Dorsolateral prefrontal cortex (tissue), 122 donors: ENCODE measurements at places on chromosomes 12 and 14. TPM values are rescaled to one million over a fixed set of nuclear protein-coding genes. Genes with fewer than 3 reads are reported as not detected.

- no peak for DNase-seq
Observed at GRCh38 chr12:104568935-104569334, 112.2 kb downstream of the CHST11 start.

DNA sequence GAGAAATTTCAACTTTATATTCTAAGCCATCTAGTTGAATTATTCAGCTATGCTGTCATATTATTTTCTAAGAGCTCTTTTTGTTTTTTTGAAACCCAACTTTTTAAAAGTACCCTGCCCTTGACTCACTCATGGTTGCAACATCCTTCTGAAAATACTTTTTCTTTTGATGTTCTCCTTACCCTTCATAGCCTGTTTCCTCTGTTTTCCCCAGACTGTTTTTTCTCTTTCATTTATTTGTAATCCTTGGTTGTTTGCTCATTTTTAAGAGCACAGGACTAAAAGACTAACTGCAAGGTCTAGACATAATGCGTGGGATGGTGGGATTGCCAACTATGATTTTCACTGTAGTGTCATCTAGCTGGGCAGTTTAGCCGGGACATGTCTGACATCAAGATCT lies 21.2 kb upstream of the CDKL1 start:
- DNase-seq = no peak

DNA sequence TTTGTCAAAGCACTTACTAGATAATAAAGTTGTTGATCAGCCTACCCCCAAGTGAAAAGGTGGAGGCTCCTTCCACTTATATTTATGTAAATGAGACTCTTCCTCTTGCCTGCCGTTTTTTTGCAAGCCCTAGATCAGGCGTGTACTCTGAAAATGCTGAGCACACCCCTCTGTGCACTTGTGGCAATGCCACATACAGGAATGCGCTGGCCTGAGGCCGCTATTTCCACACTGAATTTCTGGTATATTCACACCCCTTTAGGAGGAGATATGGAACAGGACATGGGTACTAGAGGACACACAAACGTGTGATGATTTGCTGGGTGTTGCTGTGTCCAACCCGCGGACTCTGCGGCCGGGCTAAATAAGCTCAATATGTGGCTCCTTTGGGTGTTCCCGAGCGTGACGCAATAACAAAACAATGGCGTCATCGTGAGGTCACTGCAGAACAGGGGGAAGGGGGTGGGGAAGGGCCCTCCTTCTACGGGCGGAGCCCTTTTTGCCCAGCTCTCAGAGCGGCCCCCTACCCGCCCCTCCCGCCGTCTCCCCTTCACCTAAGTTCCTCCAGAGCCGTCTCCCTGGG lies 554 bp upstream of the TSPAN31 start:
- peak; percentile 67 for DNase-seq

GRCh38 chr14:58724702-58725101 lies 86.9 kb downstream of the DACT1 start:
- DNase-seq = no peak

DNA sequence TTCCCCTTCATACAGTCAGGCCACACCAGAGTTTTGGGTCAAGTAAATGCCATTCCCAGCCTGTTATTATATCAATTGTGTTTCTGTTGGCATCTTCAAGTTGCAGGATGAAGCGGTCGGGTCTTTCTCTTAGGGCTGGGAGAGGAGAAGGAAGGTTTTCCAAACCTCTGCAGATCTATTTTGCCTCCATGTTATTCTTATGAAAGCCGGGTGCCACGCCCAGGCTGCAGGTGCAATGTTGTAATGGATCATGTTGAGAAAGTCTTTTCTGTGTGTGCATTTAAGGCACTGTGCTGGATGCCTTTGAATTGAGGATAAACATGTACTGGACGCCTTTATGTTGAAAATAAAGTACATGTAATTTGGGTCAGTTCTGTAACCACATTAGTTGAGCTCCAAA lies 164.4 kb upstream of the HIF1A start:
- DNase-seq = no peak

GRCh38 chr12:48040354-48040753 lies 36.1 kb upstream of the COL2A1 start:
- no peak for DNase-seq

NRIP2 gene
- 19.9 TPM for total RNA-seq

GRCh38 chr12:25723921-25724491 lies 170.9 kb upstream of the LMNTD1 start:
- DNase-seq = no peak

GRCh38 chr12:132178801-132179401 lies 34.6 kb downstream of the NOC4L start:
- DNase-seq = no peak

SLC6A12 gene
- total RNA-seq = 41.4 TPM

- no peak for DNase-seq
Observed at GRCh38 chr12:18808221-18808620, 70.3 kb downstream of the CAPZA3 start.

SLC38A6 gene
- total RNA-seq = 39.2 TPM

DNA sequence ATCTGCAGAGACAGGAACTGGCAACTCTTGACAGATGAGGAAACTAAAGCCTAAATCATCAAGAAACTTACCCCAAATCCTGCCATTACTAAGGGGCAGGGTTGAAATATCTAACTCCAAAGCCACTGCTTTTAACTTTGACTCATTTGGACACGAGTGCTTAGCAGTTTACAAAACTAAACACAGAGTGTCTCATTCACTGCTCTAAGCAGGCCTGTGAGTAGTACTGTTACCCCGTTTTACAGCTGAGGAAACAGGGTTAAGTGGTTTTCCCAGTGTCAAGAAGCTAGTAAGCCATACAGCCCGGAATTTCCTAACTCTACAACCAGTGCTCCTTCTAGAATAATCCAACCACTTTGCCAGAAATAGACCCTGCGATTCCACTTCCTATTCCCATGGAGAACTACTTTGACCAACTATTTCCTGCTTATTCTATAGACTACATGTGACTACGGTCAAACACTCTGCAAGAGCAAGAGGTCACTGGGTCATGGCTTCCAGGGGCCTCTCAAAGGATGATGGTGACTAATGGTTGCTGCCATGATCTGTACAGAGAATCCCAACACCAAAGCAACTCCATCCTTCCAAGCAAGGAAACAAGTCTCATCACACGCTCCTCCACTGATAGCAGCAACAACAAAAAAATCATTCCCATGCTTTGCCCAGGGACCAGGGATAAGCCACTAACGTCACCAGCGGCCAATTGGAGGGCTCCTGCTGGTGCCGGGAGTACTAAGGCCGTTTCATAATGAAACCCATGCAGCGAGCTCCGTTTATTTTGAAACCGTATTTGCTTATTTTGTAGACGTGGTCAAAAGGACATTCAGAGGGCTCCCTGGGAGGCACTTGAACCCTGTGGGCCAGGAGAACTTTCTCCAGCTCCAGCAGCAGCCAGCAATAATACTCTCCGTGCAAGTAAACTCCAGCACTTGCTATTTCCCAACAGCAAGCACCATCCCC lies 56.3 kb downstream of the NUAK1 start:
- no peak for DNase-seq

DNA sequence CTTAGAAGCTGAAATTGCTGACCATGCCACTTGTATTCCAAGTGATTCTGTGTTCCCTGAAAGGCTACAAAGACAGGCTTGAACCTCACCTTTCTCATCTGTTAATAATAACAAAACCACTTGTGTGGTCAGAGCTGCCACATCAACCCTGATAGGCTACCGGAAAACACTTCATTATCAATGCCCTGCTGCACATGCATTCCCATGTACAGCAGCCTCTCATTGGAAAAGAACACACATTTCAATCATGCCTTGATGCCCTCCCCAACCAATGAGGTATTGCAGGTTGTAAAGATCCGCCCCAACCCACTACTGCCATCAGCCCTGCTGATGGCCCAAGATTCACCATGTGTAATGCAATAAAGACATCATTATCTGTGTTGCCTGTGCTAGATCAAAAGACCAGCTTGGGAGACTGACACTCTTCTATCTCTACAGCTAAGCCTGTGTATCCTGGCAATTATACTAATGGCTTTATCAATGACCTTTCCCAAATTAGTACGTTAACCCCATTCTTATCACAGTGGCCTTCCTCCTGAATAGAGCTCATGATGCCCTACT lies 2.8 kb downstream of the GPR19 start:
- no peak for DNase-seq

- no peak for DNase-seq
Observed at GRCh38 chr12:108257004-108257403, 82.1 kb downstream of the CMKLR1 start.

- DNase-seq = no peak
Observed at GRCh38 chr12:15599266-15600037, 189.7 kb downstream of the EPS8 start.

KRT79 gene
- not detected for total RNA-seq

DNA sequence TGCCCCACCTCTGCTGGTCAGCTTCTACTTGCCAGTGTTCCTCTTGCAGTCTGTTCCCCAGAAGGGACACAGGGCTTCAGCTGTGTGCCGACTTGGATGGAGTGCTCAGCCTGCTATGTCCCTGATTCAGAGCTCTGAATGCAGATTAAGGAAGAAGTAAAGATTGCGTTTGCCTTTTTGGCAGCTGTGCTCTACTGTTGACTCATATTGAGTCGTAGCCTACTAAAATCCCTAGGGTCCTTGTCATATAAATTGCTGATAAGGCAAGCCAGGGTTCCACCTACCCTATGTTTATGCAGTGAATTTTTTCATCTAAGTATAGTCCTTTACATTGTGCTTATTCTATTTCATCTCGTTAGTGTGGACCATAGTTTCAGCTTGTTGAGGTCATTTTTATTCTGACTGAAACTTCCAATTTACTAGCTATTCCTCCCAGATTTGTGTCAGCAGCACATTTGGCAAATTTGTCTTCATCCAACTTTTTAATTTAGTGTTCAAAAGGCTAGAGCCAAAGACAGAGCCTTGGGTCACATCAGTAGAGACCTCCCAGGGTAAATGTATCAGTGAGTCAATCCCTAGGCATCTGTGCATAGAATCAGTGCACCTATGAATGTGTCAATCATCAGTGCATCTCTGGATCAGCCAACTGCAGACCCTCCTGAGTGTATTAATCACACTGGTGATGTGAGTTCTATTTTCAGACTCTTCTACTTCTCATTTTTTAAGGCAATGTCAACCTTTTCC lies 31.9 kb downstream of the CACNA1C start:
- no peak for DNase-seq

GNB3 gene
- total RNA-seq = 18.4 TPM

A2M gene
- 233 TPM for total RNA-seq

GRCh38 chr12:3600039-3600720 lies 109.2 kb downstream of the PRMT8 start:
- DNase-seq = no peak
